ENCODE measurements at places on chromosomes 16 and 17.

- no peak for DNase-seq
These were observed 37.4 kb downstream of the SRL start for GRCh38 chr16:4204521-4204920.

GRCh38 chr17:67229109-67229955 lies 15.7 kb downstream of the HELZ start:
- DNase-seq: no peak

GRCh38 chr17:74601944-74602572 lies 10.0 kb upstream of the CD300LD start:
- DNase-seq: peak; percentile 80

- DNase-seq: no peak
These were observed 48.9 kb downstream of the IRX6 start for GRCh38 chr16:55372792-55373488.

GRCh38 chr17:8488491-8488890 lies 52.8 kb downstream of the NDEL1 start:
- no peak for DNase-seq

DNA sequence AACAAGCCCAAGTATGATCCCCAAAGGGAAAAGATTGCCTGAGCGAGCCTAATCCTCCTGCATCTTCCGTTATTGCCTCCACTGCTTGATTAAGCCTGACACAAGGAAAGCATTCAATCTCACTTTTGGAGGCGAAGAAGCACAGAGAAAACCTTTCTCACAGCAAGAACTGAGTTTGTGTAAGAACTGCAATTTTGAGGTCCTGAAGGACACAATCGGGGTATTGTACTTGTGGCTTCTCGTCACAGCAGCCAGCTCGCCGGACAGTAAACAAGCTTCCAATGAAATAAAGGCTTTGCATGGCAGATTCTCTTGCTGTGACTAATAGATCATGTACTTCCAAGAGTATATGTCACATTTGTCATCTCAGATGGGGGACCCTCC lies 18.7 kb upstream of the FOXF1 start:
- no peak for DNase-seq

GRCh38 chr17:49393491-49394255 lies 21.0 kb downstream of the PHB1 start:
- DNase-seq: no peak

- DNase-seq: peak; percentile 55
These were observed 1.7 kb downstream of the ADORA2B start for GRCh38 chr17:15946611-15947120.

GRCh38 chr17:51362811-51363585 lies 102.7 kb downstream of the UTP18 start:
- peak; percentile 8 for DNase-seq

- peak; percentile 51 for DNase-seq
These were observed 11.2 kb downstream of the SPNS3 start for GRCh38 chr17:4444782-4445473.

DNA sequence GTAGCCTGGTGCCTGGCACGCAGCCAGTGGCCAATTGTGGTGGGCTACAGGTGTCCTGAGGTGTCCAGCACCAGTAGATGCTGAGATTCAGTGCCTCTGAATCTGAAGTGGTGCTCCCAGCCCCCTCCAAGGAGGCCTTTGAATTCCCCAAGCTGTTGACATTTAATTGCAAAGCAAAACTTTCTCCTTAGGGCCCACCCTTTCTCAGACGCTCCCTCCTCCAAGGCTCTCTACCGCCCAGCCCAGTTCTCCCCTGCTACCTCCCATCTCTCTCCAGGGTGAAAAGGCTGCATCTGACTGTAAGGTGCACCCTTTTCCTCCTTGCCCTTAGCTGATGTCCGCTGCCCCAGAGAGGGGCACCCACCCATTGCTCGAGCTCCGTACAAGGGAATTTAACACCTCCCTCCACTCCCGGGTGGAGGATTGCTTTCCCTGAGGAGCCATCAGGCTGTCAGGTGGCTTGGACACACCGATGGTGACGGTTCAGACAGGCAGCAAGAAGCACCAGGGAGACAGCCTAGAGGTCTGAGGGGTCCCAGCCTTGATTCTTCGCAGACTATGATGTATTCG lies 1.7 kb downstream of the BEAN1 start:
- no peak for DNase-seq

DNA sequence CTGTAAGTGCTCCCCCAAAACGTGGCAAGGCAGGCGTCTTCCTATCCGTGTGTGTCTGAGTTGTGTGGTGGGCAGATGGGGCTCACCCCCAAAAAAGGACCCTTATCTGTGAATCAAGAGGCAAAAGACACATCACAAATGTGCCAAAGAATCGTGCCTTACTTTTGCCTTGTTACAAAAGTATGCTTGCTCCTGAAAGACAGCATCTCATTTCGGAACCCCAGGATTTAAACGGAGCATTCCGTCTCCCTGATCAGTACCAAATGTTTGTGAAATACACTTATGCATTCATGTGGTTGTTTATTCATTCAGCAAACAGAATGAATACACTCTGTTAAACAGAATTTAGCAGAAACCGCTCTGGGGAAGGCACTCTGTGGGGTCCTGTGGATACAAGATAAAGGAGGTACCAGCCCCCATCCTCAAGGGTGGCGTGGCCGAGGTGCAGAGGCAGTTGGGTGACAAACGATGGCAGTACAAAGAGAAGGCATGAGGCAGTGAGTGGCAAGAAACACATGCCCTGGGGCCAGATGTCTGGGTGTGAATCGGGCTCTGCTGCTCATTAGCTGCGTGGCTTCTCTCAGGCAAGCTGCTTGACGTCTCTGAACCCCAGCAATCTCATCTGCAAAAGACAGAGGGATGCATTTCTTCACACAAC lies 654 bp downstream of the WFDC1 start:
- DNase-seq: no peak

GRCh38 chr17:6456914-6457687 lies 12.8 kb downstream of the PIMREG start:
- peak; percentile 71 for DNase-seq

DNA sequence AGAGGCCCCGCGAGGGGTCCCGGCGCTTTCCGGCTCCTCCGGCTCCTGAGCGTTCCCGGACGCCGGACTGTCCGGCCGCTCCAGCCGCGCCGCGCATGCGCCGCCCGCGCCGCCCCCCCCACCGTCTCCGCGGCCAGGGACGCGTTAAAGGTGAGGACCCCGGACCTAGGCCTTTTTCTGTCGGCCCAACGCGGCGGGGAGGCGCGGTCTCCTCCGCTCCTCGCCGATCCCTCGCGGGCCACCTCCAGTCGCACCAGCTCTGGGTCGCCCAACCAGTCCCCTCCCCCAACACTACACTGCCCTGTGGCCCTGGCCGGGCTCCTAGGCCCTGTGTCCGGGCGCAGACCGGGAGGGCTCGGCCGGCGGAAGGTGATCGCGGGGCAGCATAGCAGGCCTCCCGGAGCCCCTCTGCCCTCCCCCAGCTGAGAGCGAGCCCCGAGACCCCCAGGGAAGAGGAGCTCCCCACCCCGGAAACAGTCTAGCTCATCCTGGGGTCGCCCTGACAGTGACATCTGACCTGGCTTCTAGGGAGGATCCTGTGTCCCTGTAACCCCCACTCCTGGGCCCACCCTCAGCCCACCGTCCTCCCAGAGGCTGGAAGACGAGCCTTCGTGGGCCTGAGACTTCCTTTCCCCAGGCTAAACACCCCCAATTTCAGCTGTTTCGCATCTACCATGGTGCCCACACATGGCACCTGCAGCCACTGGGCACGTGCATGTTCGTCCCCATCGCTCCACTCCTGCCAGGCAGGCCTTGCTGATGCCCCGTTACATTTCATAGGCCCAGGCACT lies 14.7 kb upstream of the BCAR1 start:
- DNase-seq: peak; percentile 65

DNA sequence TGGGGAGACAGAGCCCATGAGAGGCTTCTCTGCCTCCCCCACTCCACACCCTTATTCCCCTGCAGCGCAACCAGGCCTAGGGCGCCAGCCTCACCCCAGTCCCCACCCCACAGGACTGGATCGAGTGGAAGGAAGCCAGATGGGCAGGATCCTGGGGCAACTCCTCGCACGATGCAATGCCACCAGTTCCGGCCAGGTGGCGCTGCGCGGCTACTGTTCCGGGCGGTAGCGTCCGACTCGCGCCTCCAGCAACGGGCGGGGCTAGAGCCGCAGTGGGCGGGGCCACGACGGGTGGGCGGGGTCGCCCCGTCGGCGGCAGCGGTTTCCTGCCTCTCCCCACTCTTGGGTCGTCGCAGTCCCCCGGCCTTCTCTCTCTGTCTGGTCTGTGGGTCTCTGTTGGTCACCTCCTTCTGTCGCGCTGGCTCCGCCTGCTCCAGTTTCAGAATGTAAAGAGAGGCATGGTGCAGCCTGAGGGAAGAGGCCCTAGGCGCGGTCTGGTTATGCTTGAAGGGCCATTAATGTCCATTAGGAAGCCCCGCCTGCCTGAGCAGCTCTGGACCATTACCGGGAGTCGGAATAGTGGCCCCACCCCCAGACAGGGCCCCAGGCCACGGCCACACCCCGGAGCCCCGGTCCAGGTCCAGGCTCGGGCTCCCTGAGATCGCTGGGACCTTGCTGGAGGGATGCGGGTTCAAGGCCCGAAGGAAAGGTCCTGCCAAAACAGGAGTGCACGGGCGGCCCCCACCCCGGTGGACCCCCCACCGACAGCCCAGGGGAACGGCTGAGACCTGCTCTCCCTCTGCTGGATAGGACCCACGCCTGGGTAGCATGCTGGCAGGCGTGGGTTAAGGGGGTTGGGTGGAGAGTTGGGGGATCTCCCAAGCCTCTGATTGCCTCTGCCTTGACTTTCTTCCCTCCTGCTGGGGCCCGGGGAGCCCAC lies 3.3 kb upstream of the NHERF2 start:
- DNase-seq: peak; percentile 88

- DNase-seq: no peak
These were observed 3.5 kb upstream of the CAMKK1 start for GRCh38 chr17:3896108-3896967.

DNA sequence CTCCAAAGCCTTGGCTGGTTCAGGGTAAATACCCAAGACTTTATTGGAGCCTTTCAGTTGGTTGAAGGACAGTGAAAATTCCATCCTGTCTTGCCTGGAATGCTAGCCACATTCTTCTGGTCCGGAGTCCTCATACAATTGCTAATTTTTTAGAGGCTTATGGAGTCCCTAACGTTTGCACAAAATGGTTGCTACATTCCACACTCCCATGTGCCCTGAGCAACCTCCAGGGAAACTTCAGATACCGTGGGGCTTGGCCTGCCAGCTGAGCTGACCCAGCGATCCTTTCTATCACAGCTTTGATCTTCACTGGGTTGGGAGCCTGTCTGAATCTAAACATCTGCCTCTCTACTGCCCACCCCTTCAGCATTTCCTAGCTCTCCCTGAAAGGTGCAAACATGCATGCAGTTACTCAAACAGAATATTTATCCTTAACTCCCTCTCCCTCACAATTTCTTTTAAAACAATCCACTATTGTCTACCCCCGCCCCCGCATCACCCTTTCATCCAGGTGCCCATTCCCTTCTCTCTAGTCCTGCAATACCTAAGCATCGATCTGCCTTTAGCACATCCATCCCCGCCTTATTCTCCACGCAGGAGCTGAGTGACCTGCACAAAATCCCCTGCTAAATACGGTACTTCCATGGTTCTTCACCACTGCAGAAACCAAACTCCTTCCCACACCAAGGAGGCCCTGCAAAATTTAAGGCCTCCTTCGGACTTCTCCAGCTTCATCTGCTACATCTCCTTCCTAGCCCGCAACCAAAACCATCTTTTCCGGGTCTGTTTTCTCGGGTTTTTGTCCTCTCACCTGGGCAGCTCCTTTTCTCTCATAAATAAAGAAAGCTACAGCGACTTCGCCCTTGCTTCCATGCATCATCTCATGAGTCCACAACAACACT lies 810 bp upstream of the GAN start:
- no peak for DNase-seq

DNA sequence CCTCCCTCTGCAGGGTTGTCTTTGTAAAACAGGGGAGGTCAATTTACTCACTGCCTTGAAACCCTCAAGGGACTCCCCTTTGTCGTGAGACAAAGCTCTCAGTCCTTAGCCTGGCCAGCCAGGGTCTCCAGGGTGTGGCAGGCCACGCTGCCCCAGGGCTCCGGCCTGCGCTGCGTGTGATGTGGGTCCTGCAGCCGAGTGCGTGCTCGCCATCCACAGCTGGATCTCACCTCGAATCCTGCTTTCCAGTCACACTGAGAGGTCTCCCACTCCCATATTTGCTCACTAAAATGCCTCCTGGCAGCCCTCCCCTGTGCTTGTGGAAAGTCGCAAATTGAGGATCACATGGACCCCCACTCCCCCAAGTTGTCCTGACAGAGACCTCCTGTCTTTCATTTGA lies 10.0 kb upstream of the CLEC18C start:
- no peak for DNase-seq

DNA sequence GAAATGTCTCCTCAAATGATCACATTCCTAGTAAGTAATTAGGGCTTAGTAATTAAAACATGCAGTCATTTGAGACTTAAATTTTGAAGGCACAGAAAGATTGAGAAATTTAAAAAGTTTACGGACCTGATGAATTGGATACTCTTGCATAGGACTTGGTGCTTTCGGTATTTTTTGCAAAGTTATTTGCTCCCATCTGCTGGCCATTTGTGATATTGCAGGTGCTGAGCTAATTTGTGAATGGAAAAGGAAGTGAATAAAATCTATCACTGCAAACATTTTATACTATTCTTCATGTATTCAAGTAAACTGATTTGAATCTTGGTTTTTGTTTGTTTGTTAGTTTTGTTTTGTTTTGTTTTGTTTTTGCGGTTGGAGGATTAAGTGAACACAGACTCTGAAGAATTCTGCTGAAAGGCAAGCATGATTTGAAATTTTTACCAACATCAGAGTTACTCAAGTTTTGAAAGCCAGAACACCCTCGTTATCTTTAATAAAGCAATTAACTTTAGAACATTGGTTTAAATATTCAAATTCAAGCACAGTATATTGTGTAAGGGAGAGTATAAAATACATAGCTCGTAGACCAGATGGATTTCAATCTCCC lies 689.5 kb upstream of the RBFOX1 start:
- DNase-seq: peak; percentile 56

DNA sequence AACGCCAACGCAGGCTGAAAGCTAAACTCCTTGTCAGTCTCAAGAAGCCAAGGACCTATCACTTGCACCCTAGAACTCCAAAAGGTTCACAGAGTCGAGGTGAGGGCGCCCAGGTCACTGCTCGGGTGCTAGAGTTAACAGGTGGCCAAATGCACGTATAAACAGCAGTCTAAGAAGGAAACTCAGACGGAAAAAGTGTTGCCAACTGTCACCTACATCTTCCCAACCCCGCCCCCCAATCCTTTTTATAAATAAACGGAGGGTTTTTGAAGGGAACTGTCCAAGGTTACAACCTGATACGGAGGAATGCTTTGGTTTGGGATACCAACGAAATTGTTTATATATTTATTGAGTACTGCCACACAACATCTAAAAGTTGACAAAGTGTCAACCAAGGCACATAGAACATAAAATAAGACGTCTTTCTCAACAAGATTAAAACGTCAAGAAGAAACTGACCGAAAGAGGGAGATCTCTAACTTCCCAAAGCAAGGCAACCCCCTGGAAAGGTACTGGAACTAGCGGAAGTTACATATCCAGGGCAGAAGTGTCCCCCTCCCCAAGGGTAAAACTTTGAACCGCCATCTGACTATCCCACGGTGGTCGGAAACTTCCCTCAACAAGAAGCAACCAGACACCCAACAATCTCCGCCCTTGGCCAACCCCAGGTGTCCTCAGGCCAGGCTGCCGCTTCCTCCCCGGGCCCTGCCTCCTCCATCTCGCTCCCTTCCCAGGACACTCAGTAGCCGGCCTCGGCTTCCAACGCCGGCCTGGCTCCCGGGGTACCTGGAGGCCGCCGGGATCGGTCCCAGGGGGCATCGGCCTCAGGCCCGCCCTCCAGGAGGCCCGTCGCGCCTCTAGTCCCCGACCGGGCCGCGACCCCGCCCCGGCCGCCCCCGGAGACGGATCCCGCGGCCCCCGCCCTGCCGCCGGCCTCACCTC lies 982 bp downstream of the SPAG9 start:
- peak; percentile 52 for DNase-seq

Measured in MCF 10A (cell line).